ENCODE measurements at places on chromosomes 7 and 10.

- DNase-seq: no peak
Measured at GRCh38 chr7:71484380-71484779, 352.4 kb downstream of the GALNT17 start.

GRCh38 chr7:36787933-36788378, 63.7 kb upstream of the AOAH start:
- no peak for DNase-seq

DNA sequence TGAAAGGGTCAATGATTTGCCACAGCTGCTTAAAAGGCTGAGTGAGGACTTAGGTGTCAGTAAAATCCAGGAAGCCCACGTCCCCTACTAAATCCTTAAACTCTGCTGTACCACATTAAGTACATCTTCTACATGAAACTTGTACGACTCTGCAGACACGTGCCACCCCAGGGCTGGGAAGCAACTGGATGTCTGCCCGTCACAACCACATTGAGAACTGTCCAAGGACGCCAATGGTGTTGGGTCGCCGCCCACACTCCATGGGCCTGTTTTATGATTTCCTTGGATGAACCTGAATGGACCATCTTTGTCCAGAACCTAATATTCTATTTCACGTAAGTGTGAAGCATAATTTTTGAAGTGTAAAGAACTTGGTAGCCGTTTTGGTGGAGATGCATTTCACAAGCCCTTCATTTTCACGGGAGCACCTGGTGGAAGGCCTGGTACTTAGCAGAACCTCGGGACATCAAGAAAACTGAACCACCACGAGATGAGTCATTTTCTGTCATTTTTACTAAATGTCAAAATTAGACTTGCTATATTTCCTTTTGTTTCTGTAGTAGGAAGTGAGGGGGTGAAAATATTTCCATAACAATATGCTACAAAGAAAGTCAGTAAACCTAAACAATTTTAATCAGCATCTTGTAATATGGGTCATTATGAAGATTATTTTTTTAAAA, 134.9 kb downstream of the SFMBT2 start:
- no peak for DNase-seq

DNA sequence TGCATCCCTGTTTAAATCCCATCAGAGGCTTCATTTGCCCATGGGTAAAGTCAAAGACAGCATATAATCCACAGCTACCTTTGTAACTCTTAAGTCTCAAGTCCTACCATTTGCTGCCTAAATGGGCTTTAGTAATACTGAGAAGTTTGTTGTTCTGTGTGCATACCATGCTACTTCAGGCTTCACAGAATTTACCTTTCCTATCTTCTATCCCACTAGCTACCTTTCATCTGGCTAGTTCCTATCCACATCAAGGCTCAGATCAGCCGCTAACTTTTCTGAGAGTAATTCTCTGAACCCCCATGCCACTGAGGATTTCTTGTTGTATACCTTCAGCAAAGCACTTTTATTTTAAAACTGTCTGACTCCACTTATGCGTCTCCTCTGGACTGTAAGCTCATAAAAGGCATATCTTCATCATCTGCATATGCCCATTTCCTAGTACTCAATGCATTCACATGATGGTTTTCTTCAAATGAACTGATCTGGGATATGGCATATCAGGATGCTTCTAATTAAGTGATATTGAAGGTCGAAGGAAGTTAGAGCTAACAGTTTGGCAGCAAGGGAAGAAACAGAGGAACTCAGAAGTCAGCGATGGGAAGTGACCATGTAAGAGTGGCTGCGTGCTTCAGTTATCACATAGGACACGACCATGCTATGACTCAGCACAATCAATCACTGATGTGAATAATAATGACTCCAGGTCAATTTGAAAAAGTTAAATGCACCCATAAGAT, 283.9 kb upstream of the DKK1 start:
- no peak for DNase-seq

GRCh38 chr7:32891800-32892520, 400 bp upstream of the KBTBD2 start:
- peak; percentile 98 for DNase-seq

DNA sequence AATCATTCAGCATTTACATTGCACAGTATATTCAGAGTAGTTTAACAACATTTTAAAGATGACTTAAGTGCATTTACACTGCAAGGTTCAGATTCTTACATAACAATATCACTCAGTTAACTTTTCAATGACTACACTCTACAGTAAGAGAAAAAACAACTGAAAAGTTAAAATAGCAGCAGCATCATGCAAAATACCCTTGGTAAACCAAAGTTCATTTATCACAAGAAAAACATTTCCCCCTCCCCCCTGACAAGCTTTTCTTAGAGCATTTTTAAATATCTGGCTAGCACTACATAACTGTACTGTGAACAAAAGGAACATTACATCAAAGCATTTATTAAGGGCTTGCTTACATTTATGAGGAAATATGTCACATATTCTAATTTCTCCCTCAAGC, 179.5 kb upstream of the HGF start:
- no peak for DNase-seq

Measured in LoVo (cell line).